ENCODE measurements at places on chromosomes 4 and X. TPM values are rescaled to one million over a fixed set of nuclear protein-coding genes. Genes with fewer than 3 reads are reported as not detected.

GPRASP2 gene
- 17.3 TPM for total RNA-seq

DNA sequence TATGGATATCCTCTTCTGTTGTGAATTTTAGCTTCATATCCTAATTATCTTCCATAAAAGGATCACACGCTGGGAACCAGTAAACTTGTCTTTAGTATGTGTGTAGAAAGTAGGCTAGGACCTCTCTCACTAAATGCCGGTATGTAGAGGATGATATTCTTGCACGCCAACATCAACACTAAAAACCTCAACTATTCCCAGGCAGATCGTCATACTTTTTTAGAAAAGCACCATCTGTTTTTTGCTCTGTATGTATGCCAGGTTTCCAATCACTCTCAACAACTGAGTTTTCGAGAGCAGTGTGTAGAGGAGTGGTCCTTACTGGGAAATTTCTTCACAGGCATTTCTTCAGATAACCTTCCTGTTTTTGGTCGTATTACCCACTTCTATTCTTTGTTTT, 283.6 kb downstream of the GALNTL6 start:
- no peak for DNase-seq
- H3K4me1 ChIP-seq = no peaks in the 10 kb centered on the region
- no peaks in the 10 kb centered on the region for H3K36me3 ChIP-seq
- H3K27ac ChIP-seq = no peak overlapping the region
- H3K4me3 ChIP-seq = no peak overlapping the region

GRCh38 chr4:118033148-118034052, 886 bp upstream of the NDST3 start:
- H3K36me3 ChIP-seq = no peaks in the 10 kb centered on the region
- no peaks in the 10 kb centered on the region for H3K4me1 ChIP-seq
- no peak overlapping the region for H3K27ac ChIP-seq
- DNase-seq = peak; percentile 61
- H3K27me3 ChIP-seq = no peaks in the 10 kb centered on the region

DNA sequence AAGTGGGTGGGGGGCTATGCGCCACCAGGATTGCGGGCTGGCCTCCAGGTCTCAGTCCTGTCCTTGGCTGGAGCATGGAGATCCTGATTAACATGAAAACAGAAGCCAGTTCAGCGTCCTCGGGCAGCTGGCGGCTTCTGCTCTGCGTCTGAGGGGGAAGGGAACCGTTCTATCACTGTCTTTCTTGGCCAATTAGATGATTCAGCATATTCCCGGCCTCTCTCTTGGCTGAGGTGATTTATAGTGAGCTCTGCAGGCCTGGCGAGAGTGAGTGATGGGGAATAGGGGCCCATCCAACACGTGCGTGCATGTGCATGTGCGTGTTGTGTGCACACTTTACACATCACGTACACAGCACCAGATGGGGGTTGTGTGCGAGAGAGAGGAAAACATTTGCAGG, 145.8 kb upstream of the ATP6AP2 start:
- no peaks in the 10 kb centered on the region for H3K27me3 ChIP-seq
- no peaks in the 10 kb centered on the region for H3K4me1 ChIP-seq
- no peaks in the 10 kb centered on the region for H3K36me3 ChIP-seq
- no peak overlapping the region for H3K4me3 ChIP-seq
- no peak overlapping the region for H3K27ac ChIP-seq

GRCh38 chrX:104430742-104431119, 135.3 kb upstream of the IL1RAPL2 start:
- no peak overlapping the region for H3K27ac ChIP-seq
- H3K27me3 ChIP-seq = peaks cover 1% of the 10 kb centered on the region
- H3K36me3 ChIP-seq = no peaks in the 10 kb centered on the region
- DNase-seq = no peak
- peaks cover 5% of the 10 kb centered on the region for H3K4me1 ChIP-seq
- H3K4me3 ChIP-seq = no peak overlapping the region

- H3K27ac ChIP-seq = peak overlapping the region; percentile 86
- H3K27me3 ChIP-seq = no peaks in the 10 kb centered on the region
- H3K36me3 ChIP-seq = no peaks in the 10 kb centered on the region
- peak overlapping the region; percentile 8 for H3K4me3 ChIP-seq
- H3K4me1 ChIP-seq = peaks cover 35% of the 10 kb centered on the region
- DNase-seq = no peak
Measured at GRCh38 chr4:61210186-61210939, 10.2 kb downstream of the ADGRL3 start.

DNA sequence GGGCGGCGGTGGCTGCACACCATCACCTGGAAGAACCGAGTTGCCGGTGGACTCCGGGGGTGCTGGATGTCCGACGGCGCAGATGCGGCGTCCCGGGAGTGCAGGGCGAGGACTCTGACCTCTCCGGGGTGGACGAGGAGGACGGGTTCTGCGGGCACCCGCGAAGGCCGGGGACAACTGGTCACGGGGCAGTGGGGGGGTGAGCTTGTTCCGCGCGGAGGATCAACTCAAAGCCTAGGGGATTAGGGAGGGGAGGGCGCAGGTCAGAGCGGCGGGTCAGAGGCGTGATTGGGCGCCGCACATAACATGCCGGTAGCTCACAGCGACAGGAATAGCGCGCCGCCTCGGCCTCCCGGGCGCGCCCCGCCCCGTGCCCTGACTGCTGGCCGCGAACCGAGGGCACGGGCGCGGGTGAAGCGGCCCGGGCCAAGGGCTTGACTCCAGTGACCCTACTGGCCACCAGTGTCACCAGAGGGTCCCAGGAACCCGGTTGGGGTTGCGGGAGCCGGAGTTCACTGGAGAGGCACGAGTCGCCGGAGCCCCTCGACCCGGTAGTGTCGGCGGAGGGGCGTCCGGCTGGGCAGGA, at the start of gene KLHL34:
KLHL34 (minus strand) TSS at position 179 of the 586 bp plus-strand sequence. CDS start 542 bp downstream, outside the sequence.
- peaks cover 3% of the 10 kb centered on the region for H3K36me3 ChIP-seq
- H3K27ac ChIP-seq = no peak within 1 kb of the TSS
- peaks cover 3% of the 10 kb centered on the region for H3K4me1 ChIP-seq
- peak; percentile 6 for DNase-seq
- H3K27me3 ChIP-seq = peaks cover 2% of the 10 kb centered on the region
